ENCODE measurements at places on chromosomes 1 and 21. TPM values are rescaled to one million over a fixed set of nuclear protein-coding genes. Genes with fewer than 3 reads are reported as not detected.

SYT11 gene
- 12.1 TPM for total RNA-seq

UMODL1 gene
- total RNA-seq: 0.40 TPM

IGSF9 gene
- total RNA-seq: 2.3 TPM

CTSK gene
- 9.6 TPM for total RNA-seq

NBPF20 gene
- 9.4 TPM for total RNA-seq

COL16A1 gene
- 53.4 TPM for total RNA-seq

STIL gene
- total RNA-seq: 7.0 TPM

GPATCH4 gene
- 16.4 TPM for total RNA-seq

BEND5 gene
- 14.5 TPM for total RNA-seq

CXADR gene
- 28.1 TPM for total RNA-seq

KCNA2 gene
- total RNA-seq: under 0.01 TPM

PCP4 gene
- 0.67 TPM for total RNA-seq
